ENCODE measurements at places on chromosomes 7 and 10.

DNA sequence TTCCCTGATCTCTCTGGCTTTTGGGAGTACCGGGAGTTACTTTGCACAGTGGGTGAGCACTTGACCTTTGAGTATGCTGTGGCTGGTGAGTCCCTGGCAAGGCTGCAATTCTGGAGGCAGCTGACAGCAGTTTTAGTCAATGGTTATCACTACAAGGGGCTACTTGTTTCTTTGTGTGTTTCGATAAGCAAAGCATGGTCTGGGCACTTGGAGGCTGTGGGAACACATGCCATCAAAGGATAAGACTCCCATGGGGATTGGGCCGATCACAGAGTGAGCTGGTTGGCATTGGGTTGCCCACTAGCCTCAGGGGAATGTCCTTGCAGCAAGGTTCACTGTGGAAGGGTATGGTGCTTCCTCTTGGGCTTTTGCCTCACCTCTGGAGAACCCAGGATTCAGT is 208.2 kb downstream of the SNX13 start:
- DNase-seq, result no peak

DNA sequence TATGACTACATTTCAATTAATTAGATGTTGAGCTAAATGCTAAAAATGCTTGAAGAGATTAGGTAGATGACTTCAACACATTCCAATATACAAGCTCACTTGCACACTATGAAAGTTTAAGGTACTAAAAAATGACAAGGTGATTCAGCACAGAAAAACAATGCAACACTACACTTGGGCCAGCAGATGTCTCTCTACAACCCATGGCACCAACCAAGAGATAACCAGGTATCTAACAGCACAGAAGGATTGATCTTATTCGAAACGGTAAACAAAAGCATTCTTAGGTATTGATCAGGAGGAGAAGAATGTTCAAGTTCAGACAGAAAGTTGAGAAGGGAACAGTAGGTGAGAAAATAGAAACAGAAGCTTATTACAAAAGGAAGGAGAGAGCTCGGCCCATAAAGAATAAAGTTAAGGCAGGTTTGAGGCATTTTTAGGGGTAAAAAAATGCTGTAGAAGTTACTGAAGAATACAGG is 248.2 kb upstream of the KLF14 start:
- DNase-seq, result no peak

DNA sequence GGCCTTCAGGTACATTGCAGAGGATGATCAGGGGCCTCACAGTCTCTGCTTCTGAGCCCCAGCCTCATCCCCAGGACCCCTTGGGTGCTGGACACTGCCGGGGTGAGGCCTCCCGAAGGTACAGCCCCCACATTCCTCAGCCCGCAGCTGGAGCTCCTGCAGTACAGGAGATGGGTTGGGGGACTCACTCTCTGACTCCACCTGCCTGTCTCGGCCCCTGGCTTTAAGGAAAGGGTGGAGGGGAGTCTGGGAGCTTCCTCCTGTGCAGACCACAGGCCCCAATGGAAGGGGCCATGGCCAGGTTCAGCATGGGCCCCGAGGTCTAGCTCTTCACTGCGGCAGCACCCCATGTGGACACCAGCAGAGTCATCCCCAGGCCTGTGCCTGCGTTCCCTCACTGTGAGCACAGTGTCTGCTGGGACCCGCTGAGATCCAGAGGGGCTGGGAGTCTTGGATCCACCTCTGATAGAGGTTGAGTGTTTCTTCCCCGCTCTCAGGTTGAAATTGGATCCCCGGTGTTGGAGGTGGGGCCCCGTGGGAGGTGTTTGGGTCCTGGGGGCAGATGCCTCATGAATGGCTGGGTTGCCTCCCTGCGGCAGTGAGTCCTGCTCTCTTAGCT is 99.9 kb downstream of the PRKAG2 start:
- no peak for DNase-seq

GRCh38 chr10:18753312-18753895 is 94.2 kb downstream of the ARL5B start:
- no peak for DNase-seq

GRCh38 chr7:51950813-51951212 is 634.2 kb upstream of the COBL start:
- DNase-seq, result no peak

DNA sequence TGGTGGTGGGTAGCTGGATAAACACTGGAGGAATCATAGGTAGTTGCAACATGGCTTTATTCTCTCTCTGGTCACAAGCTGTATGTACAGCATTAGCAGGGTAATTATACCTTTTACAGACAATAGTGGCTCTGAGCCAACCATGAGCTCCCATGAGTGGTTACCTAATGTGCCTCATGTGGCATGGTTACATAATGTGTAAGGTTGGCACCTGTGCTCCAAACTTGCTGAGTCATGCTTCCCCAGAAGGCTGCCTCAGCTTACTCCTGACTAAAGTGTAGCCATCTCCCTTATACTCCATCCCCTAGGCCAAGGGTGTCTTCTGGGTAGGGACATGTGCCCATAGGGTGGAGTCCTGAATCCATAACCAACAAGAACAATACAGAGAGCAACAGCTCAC is 345.3 kb upstream of the SEMA3C start:
- no peak for DNase-seq

GRCh38 chr10:78424723-78425122 is 391.1 kb downstream of the RPS24 start:
- DNase-seq, result no peak

DNA sequence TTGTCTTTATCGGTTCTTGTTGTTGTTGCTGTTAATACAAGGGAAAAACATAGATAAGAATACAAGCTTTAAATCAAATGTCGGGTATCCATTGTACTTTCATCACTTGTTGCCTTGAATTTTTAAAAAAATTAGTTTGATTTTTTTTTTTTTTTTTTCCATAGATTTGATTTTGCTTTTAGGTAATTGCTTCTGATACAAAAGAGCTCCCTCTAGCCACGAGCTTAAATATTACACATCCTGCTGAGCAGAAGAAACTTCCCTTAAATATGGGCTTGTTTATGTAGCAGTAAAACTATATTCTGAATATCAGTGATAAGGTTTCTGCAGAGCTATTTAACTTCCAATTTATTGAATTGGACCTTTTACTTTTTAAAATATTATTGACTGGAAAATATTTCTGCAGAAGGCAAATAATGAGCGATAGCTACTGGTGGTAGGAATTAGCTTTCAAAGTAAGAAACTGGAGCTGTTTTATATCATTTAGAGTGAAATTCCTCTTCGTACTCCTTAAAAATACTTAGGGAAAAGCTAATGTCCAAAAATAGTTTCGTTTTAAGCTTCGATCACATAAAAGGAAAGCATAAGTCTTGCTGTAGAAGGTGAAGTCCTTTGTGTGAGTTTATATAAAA is 216.9 kb downstream of the POLR1F start:
- no peak for DNase-seq

GRCh38 chr7:20199015-20199737 is 18.0 kb downstream of the MACC1 start:
- DNase-seq, result no peak

DNA sequence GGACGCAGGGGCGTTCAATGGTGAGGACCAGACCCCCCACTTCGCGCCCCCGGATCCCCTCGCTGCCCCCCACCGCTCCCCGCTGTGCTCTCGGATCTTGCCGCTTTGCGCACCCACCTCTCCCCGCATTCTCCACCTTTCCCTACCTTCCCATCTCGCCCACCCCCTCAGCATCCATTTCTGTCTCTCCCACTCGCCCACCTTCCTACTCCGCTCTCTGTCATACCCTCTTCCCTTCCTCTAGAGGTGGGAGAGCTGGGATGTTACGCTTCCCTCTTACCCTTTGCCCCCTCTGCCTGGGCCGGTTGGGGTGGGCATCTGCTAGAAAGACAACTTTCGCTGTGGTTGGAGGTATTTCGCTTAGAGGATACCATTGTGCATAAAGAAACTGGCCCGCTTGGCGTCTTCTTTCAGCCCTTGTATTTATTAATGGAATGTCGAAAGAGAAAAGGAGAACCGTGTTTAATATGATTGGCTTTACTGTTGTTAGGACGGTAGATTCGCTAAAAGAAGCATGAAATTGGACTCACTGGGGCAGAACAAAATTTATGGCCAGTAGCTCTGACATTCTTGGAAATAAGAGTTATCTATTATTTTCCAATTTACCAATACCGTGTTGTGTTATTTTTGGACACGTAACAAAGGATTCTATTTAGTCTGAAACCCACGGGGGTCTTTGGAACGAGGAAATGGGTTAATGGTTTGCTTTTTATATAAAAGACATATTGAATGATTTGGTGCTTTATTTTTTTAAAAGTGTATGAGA is 873 bp downstream of the PRKAR2B start:
- DNase-seq, result no peak

DNA sequence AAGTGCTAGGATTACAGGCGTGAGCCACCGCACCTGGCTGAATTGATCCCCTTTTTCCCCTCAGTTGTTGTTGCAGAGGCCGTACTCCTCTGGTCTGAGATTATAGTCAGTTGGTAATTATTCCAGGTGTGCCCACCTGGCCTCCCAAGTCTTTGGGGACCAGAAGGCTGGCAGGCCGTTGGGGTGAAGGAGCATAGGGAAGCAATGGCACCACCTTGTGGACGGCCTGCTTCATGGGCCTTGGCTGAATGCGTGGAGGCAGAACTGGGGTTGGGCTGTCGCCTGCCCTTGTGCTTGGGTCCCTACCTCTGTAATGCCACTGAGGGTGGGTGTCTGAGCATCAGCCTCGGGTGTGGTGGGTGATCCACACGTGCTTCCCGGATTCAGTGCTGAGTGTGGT is 125.7 kb downstream of the RGS10 start:
- peak; percentile 56 for DNase-seq

DNA sequence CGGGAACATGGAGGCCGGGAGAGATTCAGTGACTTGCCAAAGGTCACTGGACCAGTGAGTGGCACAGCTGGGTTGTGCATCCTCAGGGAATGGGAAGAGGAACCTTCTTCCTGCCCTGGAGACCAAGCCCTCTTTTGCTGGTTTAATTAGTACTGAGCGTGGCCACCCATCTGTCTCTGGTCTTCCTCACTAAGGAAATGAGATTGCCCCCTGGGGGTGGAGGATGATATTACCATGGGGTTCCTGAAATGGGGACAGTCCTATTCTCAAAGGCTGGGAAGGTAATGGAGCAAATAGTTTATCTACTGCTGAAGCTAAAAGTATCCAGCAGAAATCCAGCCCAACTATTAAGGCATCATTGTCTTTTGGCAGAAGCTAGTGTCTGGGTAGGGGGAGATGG is 98.6 kb upstream of the FGFR2 start:
- no peak for DNase-seq

- peak; percentile 1 for DNase-seq
These were observed 134.6 kb upstream of the MGMT start for GRCh38 chr10:129332476-129332875.

DNA sequence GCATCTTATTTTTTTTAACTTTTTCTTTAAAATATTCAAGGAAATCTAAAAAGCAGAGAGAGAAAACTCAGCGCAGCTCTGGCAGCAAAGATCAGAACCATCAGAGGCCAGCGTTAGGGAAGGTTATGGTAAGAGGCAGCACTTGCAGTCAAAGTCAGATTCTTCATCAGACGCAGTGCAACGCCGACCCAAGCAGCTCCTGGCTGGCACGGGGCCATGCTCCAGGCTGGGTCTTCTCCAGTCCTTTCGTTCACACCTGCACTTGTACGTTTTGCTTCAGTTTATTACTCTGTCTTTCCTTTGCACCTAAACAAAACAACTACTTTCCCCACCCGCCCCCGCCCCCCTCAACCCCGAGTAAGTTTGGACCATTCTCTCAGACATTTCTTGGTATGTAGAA is 43.1 kb upstream of the SEC61G start:
- DNase-seq, result no peak

- DNase-seq, result no peak
These were observed 43.5 kb downstream of the ANKIB1 start for GRCh38 chr7:92289321-92289720.

DNA sequence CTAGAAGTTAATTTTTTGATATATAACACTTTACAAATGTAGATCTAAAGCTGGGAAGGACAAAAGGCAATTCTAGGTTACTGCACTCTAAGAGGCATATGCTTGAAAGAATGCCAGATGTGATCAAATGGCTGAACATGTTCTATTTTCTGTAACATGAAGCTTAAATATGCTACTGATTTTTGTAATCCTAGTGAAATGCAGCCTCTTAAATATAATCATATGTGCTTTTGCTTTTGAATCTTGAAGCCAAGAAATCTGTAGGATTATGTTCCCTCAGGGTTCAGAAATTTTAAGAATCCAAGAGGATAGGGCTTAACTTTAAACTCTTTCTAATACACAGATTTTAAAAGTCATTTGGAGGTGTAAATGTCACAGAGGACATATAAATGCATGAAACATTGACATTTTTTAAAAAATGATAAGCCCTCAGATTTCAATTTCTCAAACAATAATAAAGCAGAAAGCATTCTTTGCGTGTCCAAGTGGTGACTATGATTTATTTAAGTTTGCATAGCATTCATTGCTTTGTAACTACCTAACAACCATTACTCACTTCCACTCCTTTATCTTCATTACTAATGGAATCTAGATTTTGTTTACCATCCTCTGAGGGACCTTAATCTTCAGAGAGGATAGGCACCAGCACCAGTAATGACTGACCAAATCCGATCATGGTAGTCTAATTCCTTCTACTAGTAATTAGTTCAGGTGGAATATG is 170.4 kb downstream of the MAGI2 start:
- no peak for DNase-seq

- DNase-seq, result no peak
These were observed 220.9 kb upstream of the PPP2R2D start for GRCh38 chr10:131679926-131680325.

DNA sequence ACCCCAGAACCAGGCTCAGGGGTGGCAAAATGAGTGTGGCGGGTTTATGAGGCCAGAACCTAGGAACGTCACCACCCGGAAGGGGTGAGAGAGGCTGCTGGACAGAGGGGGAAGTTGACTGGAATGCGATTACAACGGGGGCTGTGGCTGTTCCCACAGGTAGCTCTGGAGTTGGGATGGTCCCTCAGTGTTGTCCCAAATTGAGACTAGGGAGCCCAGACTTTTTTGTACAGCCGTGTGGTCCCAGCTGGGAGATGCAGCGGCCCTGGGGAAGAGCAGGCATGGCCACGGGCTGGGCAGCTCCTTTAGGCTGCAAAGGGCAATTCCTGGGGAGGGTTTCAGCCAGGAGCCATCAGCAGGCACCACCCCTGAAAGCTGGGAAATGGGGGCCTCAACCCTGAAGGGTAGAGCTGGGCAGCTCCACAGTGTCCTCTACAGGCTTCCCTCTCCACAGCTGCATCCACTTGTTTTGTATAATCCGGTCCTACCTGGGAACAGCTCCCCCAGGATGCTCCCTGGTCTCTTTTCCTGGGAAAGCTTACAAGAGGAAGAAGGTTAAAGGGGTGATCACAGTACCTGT is 11.0 kb upstream of the GDF10 start:
- no peak for DNase-seq

GRCh38 chr7:12370249-12370648 is 33.4 kb downstream of the VWDE start:
- DNase-seq, result no peak

GRCh38 chr7:74185016-74185415 is 10.9 kb downstream of the EIF4H start:
- DNase-seq, result no peak
